Activated CD8-positive, alpha-beta T cell treated with anti-CD3 and anti-CD28 coated beads for 36 hours (primary cell): ENCODE measurements at places on chromosomes 11 and 22. TPM values are rescaled to one million over a fixed set of nuclear protein-coding genes. Genes with fewer than 3 reads are reported as not detected.

DNA sequence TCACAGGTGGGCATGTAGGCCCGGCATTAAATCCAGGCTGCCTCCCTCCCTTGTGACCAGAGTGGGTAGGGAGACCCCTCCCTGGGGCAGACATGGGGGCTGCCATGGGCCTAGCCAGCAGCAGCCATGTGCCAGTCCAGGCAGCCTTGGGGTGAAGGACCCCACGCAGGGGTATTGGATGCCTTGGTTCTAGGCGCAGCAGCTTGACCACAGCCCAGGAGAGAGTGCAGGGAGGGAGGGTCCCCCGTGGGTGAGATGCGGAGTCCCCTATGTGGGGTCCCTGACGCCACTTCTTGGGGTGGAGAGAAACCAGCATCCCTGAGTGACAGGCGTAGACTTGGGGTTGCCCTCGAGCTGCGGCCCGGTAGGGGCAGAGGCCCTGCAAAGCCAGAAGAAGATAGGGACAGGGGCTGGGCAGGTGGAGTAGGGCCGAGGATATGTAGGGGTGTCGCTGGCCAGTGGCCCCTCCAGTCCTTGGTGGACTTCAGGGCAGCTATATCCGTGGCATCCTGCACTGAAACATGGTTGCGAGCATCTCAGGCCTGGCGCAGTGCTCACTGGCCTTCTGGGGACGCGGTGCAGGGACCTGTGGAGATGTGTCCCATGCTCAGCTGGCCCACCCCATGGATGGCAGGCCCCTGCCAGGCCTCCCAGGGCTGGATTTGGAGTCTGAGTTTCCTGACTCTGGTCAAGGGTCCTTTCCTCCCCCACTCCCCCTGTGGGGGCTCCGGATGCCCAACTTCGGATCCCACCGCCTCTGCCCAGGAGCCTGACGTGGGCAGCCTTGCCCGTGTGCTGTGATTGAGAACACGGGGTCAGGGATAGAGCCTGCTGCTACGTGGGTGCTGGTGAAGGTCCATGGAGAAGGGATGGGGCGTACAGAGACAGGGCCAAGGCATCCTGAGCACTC, 1179.8 kb downstream of the BRD1 start:
- peaks cover 3% of the 10 kb centered on the region for H3K4me1 ChIP-seq
- no peaks in the 10 kb centered on the region for H3K36me3 ChIP-seq
- DNase-seq = no peak
- H3K27ac ChIP-seq = no peak overlapping the region
- H3K4me3 ChIP-seq = no peak overlapping the region

GRCh38 chr11:70487160-70487559, 88.8 kb downstream of the CTTN start:
- H3K27ac ChIP-seq = no peak overlapping the region
- no peaks in the 10 kb centered on the region for H3K36me3 ChIP-seq
- H3K27me3 ChIP-seq = peaks cover 5% of the 10 kb centered on the region
- no peak for DNase-seq

GRCh38 chr11:116171271-116172140, 601.3 kb downstream of the BUD13 start:
- H3K27ac ChIP-seq = no peak overlapping the region
- no peak overlapping the region for H3K4me3 ChIP-seq
- no peak for DNase-seq
- H3K4me1 ChIP-seq = no peaks in the 10 kb centered on the region
- H3K36me3 ChIP-seq = no peaks in the 10 kb centered on the region
- H3K27me3 ChIP-seq = peaks cover 5% of the 10 kb centered on the region

- H3K27ac ChIP-seq = no peak overlapping the region
- H3K27me3 ChIP-seq = no peaks in the 10 kb centered on the region
- no peak for DNase-seq
- H3K36me3 ChIP-seq = no peaks in the 10 kb centered on the region
- peaks cover 16% of the 10 kb centered on the region for H3K4me1 ChIP-seq
Measured at GRCh38 chr11:65357856-65358356, 3.4 kb downstream of the TIGD3 start.

DNA sequence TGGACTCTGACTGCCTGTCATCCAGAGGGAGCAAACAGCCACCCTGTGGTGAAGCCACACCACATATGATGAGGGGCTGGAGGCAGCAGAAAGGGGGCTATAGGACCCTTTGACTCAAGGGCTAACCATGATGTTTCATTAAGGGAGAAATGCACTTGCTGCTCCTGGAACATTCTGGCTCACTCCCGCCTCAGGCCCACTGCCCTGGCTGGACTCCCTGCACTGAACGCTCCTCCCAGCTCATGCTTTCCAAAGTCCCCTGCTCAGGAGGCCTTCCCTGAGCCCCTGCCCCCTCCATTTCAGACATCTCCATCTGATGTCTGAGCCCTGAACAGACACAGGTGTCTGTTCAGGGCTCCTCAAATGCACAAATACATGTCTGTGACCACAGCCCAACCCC, 69.1 kb downstream of the CDKN1C start:
- no peak overlapping the region for H3K4me3 ChIP-seq
- DNase-seq = no peak
- no peak overlapping the region for H3K27ac ChIP-seq
- no peaks in the 10 kb centered on the region for H3K27me3 ChIP-seq

DNA sequence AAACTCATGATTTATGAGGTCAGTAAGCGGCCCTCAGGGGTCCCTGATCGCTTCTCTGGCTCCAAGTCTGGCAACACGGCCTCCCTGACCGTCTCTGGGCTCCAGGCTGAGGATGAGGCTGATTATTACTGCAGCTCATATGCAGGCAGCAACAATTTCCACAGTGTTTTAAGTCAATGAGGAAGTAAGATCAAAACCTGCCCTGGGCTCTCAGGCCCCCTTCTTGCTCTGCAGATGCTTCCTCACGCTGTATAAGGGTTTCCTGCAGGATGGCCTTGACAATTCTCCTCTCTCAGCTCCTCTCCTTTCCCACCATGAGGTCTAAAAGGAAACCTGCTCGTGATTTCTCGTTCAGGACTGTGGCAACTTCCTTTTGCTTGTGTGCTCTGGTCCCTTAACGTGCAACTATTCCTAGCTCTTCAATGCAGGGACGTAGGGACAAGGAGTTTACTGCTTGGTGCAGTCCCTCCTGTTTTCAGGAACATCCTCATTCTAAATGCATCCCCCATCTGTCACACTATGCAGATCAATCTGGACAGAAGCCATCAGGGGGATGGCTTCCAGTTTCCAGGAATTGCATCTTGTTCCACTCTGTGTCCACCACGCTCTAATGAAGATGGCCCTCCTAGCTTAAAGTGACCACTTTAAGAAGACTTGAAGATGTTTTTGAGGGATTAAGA, 64.3 kb upstream of the IGLL5 start:
- H3K27ac ChIP-seq = peak overlapping the region; percentile 72
- H3K4me1 ChIP-seq = peaks cover 70% of the 10 kb centered on the region
- H3K4me3 ChIP-seq = no peak overlapping the region
- H3K36me3 ChIP-seq = no peaks in the 10 kb centered on the region
- no peak for DNase-seq

- DNase-seq = no peak
- no peak overlapping the region for H3K4me3 ChIP-seq
- peaks cover 14% of the 10 kb centered on the region for H3K27me3 ChIP-seq
- H3K36me3 ChIP-seq = no peaks in the 10 kb centered on the region
- peaks cover 2% of the 10 kb centered on the region for H3K4me1 ChIP-seq
Measured at GRCh38 chr11:12840871-12841660, 166.8 kb downstream of the TEAD1 start.

GRCh38 chr11:34651551-34651950, 30.7 kb downstream of the EHF start:
- DNase-seq = no peak
- H3K4me1 ChIP-seq = peaks cover 42% of the 10 kb centered on the region
- H3K36me3 ChIP-seq = peaks cover 2% of the 10 kb centered on the region
- peaks cover 56% of the 10 kb centered on the region for H3K27me3 ChIP-seq
- H3K27ac ChIP-seq = no peak overlapping the region

GRCh38 chr22:38347944-38348750, 30.9 kb upstream of the CSNK1E start:
- H3K4me1 ChIP-seq = no peaks in the 10 kb centered on the region
- peaks cover 3% of the 10 kb centered on the region for H3K27me3 ChIP-seq
- no peak for DNase-seq
- H3K4me3 ChIP-seq = no peak overlapping the region
- H3K27ac ChIP-seq = no peak overlapping the region
- no peaks in the 10 kb centered on the region for H3K36me3 ChIP-seq

DNA sequence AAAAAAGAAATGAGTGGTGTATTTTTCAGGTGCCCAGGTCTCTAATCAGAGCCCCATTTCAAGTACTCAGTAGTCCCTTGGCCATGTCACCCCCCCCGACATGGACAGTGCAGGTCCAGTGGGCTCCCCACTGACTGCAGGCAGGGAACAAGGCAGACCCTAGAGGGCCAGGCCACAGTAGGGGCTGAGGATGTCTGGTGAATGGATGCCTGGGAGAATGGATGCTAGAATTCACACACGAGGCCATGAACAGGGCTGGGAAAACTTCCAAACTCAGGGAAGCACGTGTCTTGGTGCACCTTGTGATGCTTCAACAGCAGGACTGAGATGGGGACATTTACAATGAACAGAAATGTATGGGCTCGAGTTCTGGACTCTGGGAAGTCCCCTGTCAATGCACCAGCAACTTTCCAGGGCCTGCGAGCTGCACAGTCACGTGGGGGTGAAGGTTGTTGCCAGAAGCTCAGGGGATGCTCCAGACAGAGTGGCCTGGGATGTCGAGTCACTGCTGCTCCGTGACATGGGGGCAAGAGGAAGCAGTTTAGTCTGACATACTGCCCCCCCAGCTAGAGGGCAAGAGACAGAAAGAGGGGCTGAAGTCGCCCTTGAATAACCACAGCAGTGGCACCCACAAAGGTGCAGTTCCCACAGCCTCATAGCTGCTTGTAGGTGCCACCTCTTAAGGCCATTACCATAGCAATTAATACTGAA, 3.1 kb downstream of the APOBEC3G start:
- H3K4me3 ChIP-seq = peak overlapping the region; percentile 37
- no peak for DNase-seq
- H3K36me3 ChIP-seq = peaks cover 37% of the 10 kb centered on the region
- H3K27me3 ChIP-seq = no peaks in the 10 kb centered on the region
- peak overlapping the region; percentile 47 for H3K27ac ChIP-seq

GRCh38 chr11:9581556-9582161, 8.2 kb downstream of the WEE1 start:
- peaks cover 15% of the 10 kb centered on the region for H3K4me1 ChIP-seq
- no peak overlapping the region for H3K27ac ChIP-seq
- H3K27me3 ChIP-seq = no peaks in the 10 kb centered on the region
- H3K4me3 ChIP-seq = no peak overlapping the region
- no peak for DNase-seq

DNA sequence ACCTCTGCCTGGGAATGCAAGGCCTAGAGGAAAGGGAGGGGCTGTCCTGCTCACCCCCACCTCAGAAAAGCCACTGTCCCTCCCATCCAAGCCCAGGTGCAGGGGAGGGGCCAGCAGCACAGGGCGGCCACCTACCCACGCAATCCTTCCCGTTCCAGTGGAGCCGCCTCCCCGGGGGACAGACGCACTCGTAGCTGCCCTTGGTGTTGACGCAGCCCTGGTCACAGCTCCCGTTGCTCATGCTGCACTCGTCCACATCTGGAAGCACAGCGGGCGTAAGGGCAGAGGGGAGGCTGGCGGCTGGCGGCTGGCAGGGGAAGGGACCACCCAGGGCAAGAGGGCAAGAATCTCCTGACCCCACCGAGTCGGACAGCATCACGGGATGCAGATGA, 40.3 kb upstream of the TTLL12 start:
- DNase-seq = no peak
- H3K4me3 ChIP-seq = no peak overlapping the region
- H3K36me3 ChIP-seq = no peaks in the 10 kb centered on the region
- H3K4me1 ChIP-seq = peaks cover 10% of the 10 kb centered on the region

- no peak overlapping the region for H3K27ac ChIP-seq
- H3K4me3 ChIP-seq = no peak overlapping the region
- no peaks in the 10 kb centered on the region for H3K4me1 ChIP-seq
- peaks cover 4% of the 10 kb centered on the region for H3K27me3 ChIP-seq
- H3K36me3 ChIP-seq = no peaks in the 10 kb centered on the region
Measured at GRCh38 chr11:45457649-45458048, 171.5 kb upstream of the SYT13 start.

GRCh38 chr22:38846412-38846811, 2.6 kb upstream of the NPTXR start:
- H3K36me3 ChIP-seq = no peaks in the 10 kb centered on the region
- peaks cover 10% of the 10 kb centered on the region for H3K4me1 ChIP-seq
- no peak overlapping the region for H3K27ac ChIP-seq
- no peak for DNase-seq
- H3K27me3 ChIP-seq = peaks cover 21% of the 10 kb centered on the region

TRIM48 gene
- total RNA-seq = not detected

HEPN1 gene
- total RNA-seq = not detected

TRIM6 gene
- 0.47 TPM for total RNA-seq

SLN gene
- not detected for total RNA-seq

PLAAT4 gene
- total RNA-seq = 26.2 TPM
